A673 (cell line): ENCODE measurements at places on chromosomes 6 and 20.
A peak's percentile ranks its signal among the peaks of the same experiment; 100 is the strongest.

DNA sequence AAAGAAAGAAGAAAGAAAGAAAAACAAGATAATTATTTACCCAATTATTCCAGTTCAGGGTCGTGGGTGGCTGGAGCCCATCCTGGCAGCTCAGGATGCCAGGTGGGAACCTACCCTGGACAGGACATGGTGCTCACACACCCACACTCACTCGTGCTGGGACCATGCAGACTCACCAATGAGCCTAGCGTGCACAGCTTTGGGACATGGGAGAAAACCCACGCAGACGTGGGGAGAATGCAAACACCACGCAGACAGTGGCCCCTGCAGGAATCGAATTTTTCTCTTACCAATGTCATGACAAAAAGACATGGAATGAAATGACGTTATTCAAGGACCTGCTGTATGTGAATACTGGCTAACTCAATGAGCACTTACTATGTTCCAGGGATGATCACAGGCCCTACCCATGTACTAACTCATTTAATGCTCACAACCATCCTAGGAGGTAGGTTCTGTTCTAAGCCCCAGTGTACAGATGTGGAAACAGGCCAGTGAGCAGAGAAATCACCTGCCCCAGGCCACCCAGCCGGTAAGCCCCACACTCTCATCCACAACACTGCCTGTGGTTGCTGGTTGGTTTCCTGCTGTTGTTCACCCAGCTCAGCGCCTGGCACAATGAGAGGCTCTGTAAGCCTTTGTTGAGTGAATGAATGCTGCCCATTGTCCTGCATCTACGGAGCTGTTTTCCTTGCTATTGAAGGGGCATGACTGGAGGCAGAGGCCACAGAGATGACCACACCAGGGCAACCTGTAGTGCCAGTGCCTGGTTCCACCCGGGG lies 6.8 kb upstream of the PI16 start:
- no peak for DNase-seq

DNA sequence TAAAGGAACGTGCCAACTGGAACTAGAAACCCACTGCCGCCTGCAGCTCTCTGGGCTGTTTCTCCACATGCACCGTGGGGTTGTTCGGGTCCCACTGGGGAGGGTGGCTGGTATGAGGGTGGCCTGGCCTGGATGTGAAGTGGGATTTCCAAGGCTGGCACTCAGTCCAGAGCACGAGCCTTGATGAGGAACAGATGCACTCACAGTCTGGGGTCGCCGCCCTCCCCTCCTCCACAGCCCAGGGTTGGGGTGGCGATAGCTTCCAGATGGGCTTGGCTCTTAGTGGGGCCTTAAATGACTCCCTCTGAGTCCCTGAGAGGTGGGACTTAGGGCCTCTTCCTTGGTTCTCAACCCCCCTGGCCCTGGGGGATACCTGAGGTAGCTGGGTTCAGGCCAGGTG lies 30.7 kb upstream of the ANGPT4 start:
- no peak for DNase-seq

GRCh38 chr6:43895656-43896328 lies 125.8 kb downstream of the VEGFA start:
- DNase-seq, result no peak

DNA sequence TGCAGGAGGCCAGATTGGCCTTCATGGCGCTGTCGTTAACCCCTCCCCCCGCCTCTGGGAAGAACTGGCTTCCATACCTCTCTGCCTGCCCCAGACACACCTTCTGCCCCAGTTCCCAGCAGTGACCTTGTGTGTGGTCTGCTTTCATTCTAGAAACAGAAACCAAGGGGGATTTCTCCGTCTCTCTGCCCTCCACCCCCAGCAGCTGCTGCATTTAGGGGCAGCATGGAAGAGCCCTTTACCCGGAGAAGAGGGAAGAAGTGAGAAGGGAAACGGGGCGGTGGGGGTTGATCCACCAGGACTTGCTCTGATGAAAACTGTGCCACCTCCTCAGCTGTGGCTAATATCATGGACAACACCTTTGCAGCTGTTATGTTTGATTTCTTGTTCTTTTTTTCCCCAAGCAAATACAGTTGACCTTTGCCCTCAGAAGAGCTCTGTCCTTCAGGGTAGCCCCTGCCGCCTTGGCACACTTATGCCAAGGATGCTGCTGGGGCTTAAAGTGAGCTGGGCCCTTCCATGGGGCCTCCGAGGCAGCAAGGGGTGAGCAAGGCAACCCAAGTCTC lies 6.1 kb downstream of the GLP1R start:
- no peak for DNase-seq

- DNase-seq, result peak; percentile 28
These were observed at the start of gene SMOC2 for GRCh38 chr6:168440520-168441433. Gene SMOC2 (plus strand): TSS chr6:168441184. CDS start chr6:168441371, 187 bp downstream.

DNA sequence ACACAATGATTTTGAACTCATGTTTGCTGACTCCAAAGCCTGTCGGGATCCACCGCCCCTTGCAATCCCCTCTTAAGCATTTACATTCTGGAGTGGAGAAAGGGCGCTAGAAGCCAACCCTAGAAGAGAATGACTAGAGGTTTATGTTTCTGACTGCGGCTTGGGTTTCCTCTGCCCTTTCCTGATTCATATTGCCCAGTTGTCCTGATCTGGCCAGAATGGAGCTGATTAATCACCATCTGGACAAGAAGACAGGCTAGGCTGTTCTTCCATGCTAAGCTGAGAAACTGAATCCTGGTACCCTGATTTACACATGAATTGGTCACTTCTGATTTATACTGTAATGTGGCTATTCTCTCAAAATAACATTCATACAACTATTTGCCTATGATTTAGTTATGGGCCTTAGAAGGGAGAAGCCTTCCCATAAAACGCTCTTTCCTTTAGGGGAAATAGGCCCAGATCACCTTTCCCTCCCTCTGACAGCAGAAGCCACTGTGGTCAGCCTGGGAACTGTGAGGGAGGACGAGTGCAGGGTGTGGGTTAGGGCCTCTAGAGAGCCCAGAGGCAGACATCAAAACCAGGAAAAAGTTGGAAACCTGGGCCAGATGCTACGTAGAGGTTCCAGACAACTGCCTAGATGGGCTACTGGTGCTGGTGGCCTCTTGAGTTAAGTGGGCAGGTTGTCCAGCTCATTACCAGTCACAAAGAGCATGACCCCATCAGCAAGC lies 199.2 kb upstream of the PRDM1 start:
- DNase-seq, result no peak

- no peak for DNase-seq
These were observed 210.0 kb upstream of the SSTR4 start for GRCh38 chr20:22825076-22825475.

- DNase-seq, result peak; percentile 53
These were observed 1.1 kb upstream of the RNF182 start for GRCh38 chr6:13923527-13924145.

GRCh38 chr20:6766433-6766832 lies 1.1 kb upstream of the BMP2 start:
- DNase-seq, result no peak
